ENCODE measurements at places on chromosomes 6 and 20. TPM values are rescaled to one million over a fixed set of nuclear protein-coding genes. Genes with fewer than 3 reads are reported as not detected.

Gene KIAA1755
- not detected for total RNA-seq

Gene DEF6
- 103 TPM for total RNA-seq

Gene SASH1
- 1.2 TPM for total RNA-seq

Gene ID4
- not detected for total RNA-seq

Gene RIOK1
- 38.7 TPM for total RNA-seq

Gene FAM110A
- total RNA-seq = 20.1 TPM

Gene C20orf204
- total RNA-seq = 3.1 TPM

Gene C4A
- total RNA-seq = 4.8 TPM

Gene GJA1
- not detected for total RNA-seq

Gene GMNN
- 77.4 TPM for total RNA-seq

DNA sequence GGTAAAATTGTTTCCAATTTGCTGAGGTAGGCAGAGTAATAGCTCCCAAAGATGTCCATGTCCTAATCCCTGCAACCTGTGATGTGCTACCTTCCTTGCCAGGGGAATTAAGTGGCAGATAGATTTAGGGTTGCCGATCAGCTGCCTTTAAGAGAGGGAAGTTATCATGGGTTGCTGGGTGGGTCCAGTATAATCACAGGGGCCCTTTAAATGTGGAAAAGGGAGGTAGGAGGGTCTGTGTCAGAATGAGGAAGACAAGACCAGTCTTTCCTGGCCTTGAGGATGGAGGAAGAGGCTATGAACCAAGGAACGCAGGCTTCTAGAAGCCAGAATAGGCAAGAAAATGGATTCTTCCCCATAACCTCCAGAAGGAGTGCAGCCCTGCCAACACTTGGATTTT, 50.7 kb downstream of the CTCFL start:
- H3K27ac ChIP-seq = no peak overlapping the region
- no peak overlapping the region for H3K4me3 ChIP-seq
- no peaks in the 10 kb centered on the region for H3K36me3 ChIP-seq
- no peak for DNase-seq
- peaks cover 10% of the 10 kb centered on the region for H3K4me1 ChIP-seq
- no peaks in the 10 kb centered on the region for H3K27me3 ChIP-seq

DNA sequence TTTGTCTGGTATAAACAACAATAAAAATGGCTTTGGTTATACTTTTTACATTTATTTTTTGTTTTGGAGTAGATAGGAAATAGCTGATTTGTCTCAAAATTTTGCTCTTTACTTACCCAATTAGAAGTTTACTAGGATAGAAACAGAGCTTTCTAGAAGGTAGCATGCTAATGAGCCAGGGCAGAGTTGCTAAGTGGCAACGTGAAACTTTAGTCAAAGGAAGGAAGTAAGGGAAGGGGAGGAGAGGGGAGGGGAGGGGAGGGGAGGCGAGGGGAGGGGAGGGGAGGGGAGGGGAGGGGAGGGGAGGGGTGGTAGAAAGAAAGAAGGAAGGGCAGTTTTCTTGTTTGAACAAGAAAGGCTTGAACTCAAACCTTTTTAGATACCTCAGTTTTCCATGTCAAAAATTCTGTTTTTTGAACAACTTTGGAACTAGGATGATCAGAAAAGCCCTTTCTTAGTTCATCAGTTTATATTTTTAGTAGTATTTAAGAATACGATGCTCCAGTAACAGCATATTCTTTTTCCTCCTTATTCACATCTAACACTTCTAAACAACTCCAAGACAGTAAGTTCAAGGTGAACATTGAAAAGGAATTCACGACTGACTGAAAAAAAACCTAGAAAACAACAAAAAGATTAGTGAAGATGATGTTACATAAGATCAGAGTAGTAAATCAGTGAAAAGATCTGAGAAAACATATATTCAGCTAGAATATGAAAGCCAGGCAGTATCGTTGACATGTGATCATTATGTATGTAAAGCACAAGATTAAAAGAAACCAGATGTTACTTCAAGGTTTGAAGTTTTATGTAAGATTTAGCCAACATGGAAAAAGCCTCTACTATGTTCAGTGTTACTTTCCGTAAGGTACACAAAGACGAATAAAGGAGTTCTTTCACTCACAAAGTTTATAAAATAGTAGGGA, 263.4 kb downstream of the ARHGAP18 start:
- peaks cover 35% of the 10 kb centered on the region for H3K4me1 ChIP-seq
- H3K27me3 ChIP-seq = no peaks in the 10 kb centered on the region
- no peak overlapping the region for H3K4me3 ChIP-seq
- H3K36me3 ChIP-seq = no peaks in the 10 kb centered on the region
- no peak for DNase-seq

GRCh38 chr6:10771371-10771894, 23.8 kb downstream of the TMEM14B start:
- no peaks in the 10 kb centered on the region for H3K27me3 ChIP-seq
- no peak for DNase-seq
- H3K4me3 ChIP-seq = no peak overlapping the region
- no peak overlapping the region for H3K27ac ChIP-seq
- H3K36me3 ChIP-seq = peaks cover 18% of the 10 kb centered on the region

DNA sequence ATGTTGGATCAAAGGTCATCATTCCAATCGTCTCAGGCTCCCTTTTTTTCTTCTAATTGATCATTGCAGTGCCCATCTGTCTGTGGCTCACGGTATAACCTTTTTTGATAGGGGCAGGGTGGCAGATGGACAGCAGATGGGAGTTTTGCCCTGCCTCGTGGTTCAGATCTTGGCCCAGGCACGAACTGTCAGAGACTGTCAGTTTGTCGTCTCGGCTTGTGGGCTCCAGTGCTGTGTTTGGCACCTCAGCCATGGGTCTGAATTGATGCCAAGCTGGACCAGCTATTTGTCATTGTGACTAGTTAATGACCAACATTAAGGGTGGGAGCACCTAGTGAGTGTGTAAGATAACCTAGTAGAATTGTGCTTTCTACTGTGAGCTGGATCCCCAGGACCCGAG, 197.6 kb downstream of the PRL start:
- no peaks in the 10 kb centered on the region for H3K36me3 ChIP-seq
- H3K4me1 ChIP-seq = no peaks in the 10 kb centered on the region
- no peak for DNase-seq
- no peak overlapping the region for H3K27ac ChIP-seq
- no peaks in the 10 kb centered on the region for H3K27me3 ChIP-seq

GRCh38 chr6:88517737-88518136, 351.6 kb upstream of the CNR1 start:
- no peaks in the 10 kb centered on the region for H3K4me1 ChIP-seq
- DNase-seq = no peak
- H3K27me3 ChIP-seq = peaks cover 6% of the 10 kb centered on the region
- no peaks in the 10 kb centered on the region for H3K36me3 ChIP-seq
- no peak overlapping the region for H3K4me3 ChIP-seq

DNA sequence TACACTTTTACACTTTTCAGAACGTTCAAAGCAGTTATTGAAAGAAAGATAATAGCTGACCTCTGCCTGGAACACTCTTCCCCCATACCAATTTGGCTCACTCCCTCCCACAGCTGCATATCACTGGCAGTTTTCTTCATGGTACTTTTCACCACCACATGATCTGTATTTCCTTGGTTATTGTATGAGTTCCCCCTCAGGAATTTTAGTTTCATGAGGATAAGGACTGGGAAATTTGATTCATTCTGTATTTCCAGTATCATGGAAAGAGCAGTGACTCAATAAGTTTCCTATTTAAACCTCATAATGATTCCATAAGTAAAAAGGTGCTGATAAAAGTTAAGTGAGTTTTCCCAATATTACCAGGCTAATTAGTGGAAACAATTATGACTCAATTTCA, 16.0 kb downstream of the HTR1B start:
- no peak for DNase-seq
- H3K36me3 ChIP-seq = no peaks in the 10 kb centered on the region
- no peak overlapping the region for H3K4me3 ChIP-seq
- H3K27me3 ChIP-seq = no peaks in the 10 kb centered on the region
- H3K27ac ChIP-seq = no peak overlapping the region
- no peaks in the 10 kb centered on the region for H3K4me1 ChIP-seq

DNA sequence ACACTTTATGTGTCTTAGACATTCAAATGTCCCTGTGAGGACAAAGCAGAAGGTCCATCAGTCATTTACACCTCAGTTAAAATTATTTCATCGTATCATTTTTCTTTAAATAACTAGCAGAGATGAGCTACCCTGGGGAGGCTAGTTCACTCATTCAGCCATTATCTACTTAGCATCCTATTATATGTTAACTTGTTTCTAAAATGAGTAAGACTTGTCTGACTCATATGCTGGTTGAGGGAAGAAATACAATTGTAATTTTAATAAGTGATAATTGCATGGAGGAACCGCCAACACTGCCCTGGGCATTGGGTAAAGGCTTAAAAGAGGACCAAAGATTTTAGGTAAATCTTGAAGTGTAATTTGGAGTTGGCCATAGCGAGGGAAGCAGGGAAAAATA, 12.4 kb upstream of the PTPRK start:
- peaks cover 6% of the 10 kb centered on the region for H3K4me1 ChIP-seq
- no peaks in the 10 kb centered on the region for H3K36me3 ChIP-seq
- H3K27ac ChIP-seq = no peak overlapping the region
- no peak for DNase-seq

DNA sequence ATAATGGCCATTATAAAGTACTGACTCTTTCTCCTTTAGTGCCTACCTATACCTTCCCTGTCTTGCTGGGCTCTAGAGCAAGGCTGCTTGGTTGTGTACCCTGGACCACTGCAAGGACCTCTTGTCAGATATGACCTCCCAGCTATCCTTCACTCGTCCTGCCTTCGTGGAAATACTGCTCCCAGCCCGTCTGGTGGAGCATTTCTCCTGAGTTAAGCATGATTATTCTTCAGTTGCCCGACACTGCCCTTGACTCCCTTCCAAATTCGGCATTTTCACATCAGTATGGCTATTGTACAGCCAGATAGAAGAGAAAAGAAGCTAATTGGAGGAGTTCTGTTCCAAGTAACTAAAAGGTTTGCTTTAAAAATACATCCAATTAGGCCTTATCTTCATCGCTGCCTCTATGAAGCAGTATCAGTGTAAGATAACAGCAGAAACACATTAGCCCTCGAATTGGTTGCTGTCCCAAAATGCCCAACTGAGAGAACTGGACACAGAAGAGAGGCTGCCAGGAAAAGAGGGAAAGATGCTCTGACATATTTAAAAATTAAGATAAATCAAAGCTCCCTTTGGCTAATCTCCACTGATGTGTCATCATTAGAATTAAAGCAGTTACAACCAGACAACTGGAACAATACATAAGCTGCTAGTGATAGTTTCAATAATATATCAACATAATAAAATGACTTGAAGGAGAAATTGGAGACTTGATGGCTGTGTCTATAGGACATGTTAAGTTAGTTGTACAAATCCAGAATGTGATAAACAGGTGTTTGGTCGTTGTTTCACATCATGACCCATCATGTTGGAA, 54.4 kb downstream of the OPRM1 start:
- no peaks in the 10 kb centered on the region for H3K36me3 ChIP-seq
- H3K27me3 ChIP-seq = peaks cover 4% of the 10 kb centered on the region
- H3K4me1 ChIP-seq = no peaks in the 10 kb centered on the region
- DNase-seq = no peak

- peaks cover 29% of the 10 kb centered on the region for H3K4me1 ChIP-seq
- no peak for DNase-seq
- no peak overlapping the region for H3K27ac ChIP-seq
- H3K27me3 ChIP-seq = no peaks in the 10 kb centered on the region
- no peak overlapping the region for H3K4me3 ChIP-seq
Measured at GRCh38 chr6:90019216-90019615, 124.9 kb downstream of the GJA10 start.

- H3K4me1 ChIP-seq = peaks cover 5% of the 10 kb centered on the region
- no peak overlapping the region for H3K27ac ChIP-seq
- H3K36me3 ChIP-seq = no peaks in the 10 kb centered on the region
- no peaks in the 10 kb centered on the region for H3K27me3 ChIP-seq
Measured at GRCh38 chr6:15952231-15953151, 176.4 kb upstream of the MYLIP start.

DNA sequence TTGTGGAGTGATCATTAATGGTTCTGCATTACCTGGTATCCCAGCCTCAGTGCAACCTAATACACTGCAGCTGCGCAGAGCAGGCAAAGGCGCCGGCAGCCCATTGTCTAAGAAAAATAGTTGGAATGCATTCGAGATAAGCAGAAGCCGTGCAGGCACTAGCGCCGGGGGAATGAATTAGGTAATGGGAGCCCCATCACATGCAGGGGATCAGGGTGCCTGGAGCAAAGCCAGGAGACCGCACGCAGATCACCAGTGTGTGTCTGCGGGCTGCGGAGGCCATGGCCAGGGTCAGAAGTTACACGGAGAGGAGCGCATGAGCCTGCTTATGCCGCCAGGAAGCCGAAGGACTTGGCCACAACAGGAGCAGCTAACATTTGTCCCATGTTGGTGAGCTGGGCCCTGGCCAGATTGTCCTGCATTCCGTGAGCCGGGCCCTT, 156.8 kb downstream of the DLL1 start:
- no peaks in the 10 kb centered on the region for H3K4me1 ChIP-seq
- peak; percentile 3 for DNase-seq
- peaks cover 3% of the 10 kb centered on the region for H3K27me3 ChIP-seq
- no peaks in the 10 kb centered on the region for H3K36me3 ChIP-seq
- no peak overlapping the region for H3K4me3 ChIP-seq

- H3K27me3 ChIP-seq = no peaks in the 10 kb centered on the region
- H3K4me1 ChIP-seq = peaks cover 45% of the 10 kb centered on the region
- H3K4me3 ChIP-seq = no peak overlapping the region
- H3K27ac ChIP-seq = peak overlapping the region; percentile 16
Measured at GRCh38 chr6:118606268-118606667, 45.1 kb downstream of the CEP85L start.

GRCh38 chr20:43945391-43946205, 30.9 kb downstream of the TOX2 start:
- peak overlapping the region; percentile 3 for H3K4me3 ChIP-seq
- peaks cover 20% of the 10 kb centered on the region for H3K27me3 ChIP-seq
- no peaks in the 10 kb centered on the region for H3K36me3 ChIP-seq
- H3K4me1 ChIP-seq = peaks cover 62% of the 10 kb centered on the region
- H3K27ac ChIP-seq = no peak overlapping the region

DNA sequence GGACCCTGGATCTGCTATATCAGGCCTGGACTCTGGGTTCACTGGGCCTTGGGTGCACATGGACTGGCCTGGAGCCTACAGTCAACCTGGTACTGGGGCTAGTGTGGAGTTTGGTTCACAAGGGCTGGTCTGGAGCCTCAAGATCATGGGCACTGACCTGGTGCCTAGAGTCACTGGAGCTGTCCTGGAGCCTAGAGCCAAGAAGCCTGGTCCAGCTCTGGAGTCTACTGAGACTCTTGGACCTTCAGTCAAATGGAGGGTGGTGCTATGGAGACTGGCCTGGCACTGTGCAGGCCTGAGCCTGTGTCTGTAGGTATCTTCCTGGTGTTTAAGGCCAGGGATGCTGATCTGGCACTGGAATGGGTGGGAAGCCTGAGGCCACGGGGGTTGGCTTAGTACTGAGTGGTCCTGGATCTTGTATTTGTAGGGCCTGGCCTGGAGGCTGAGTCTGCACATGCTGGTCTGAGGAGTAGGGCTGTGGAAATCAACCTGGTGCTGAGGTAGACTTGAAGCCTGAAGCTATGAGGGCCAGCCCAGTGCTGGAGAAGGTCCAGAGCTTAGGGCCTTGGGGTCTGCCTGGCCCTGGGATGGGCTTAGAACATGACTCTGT, 16.5 kb upstream of the WFDC9 start:
- no peak for DNase-seq
- no peak overlapping the region for H3K4me3 ChIP-seq
- no peaks in the 10 kb centered on the region for H3K36me3 ChIP-seq

GRCh38 chr20:9129756-9130155, 60.9 kb downstream of the PLCB4 start:
- no peaks in the 10 kb centered on the region for H3K4me1 ChIP-seq
- DNase-seq = no peak
- H3K27ac ChIP-seq = no peak overlapping the region

All from activated CD4-positive, alpha-beta memory T cell treated with anti-CD3 and anti-CD28 coated beads for 36 hours (primary cell).